ENCODE measurements at places on chromosomes 12 and 14.

- no peak for DNase-seq
Observed at GRCh38 chr12:45634273-45634917, 95.1 kb upstream of the ARID2 start.

- DNase-seq, result no peak
Observed at GRCh38 chr14:54797556-54797955, 105.1 kb downstream of the GCH1 start.

GRCh38 chr12:130617219-130617618 lies 98.9 kb downstream of the RIMBP2 start:
- no peak for DNase-seq

- DNase-seq, result no peak
Observed at GRCh38 chr12:1883513-1883912, 34.9 kb downstream of the CACNA2D4 start.

- DNase-seq, result no peak
Observed at GRCh38 chr12:130555628-130556485, 160.2 kb downstream of the RIMBP2 start.
